ENCODE measurements at places on chromosomes 11 and 22.
A peak's percentile ranks its signal among the peaks of the same experiment; 100 is the strongest.

GRCh38 chr11:62069374-62069773 lies 54.4 kb upstream of the INCENP start:
- DNase-seq, result no peak

DNA sequence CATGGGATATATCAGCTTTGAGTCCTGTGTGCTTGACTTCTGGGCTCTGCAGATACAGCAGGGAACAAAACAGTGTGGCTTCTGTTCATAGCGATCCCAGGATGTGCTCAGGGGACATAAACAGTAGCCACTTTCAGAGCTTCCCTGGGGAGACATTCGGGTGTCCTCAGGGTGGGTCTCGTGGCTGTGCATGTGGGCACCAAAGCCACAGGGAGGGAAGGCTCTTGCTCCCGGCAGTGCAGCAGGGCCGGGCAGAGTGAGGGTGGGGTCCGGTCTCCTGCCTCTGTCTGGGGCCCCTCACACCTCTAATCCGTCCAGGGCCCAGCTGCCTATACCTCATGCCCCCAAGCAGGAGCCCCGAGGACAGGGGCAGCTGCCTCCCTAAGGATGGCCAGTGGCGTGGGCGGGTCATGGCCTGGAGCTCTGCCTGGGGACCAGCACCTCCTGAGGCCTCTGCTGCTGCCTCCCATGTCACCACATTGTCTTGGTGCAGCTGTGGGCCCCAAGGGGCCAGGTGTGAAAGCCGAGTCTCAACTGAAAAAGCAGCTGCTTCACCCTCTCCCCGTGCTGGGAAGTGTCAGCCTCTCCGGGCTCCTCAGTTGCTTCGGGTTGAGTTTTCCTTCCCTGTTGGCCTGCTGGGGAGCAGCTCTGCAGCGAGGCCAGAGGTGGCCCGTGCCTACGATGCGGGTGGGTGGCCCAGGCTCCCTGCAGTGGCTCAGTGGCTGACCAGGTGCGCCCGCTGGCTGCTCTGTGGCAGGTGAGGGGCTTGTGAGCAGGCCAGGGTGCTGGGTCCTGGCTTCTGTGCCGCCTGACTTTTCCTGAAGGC lies 3.8 kb downstream of the TPCN2 start:
- no peak for DNase-seq

DNA sequence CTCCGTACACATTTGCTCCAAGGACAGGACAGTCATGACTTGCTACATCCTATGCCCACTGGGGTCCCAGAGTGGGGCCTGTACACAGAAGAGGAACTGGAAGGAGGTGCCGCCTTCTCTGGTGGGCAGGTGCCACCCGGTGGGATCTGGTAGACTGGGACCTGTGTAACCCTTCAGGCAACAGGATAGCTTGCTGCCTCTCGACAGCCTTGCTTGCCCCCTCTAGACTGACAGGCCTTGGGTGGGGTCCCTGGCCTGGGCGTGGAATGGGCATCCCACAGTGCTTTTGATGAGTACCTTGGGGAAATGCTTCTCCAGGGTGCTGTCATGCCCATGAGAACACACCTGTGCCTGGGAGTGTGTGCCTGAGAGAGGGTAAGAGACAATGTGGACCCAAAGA lies 15.8 kb downstream of the SHANK3 start:
- DNase-seq, result no peak

- no peak for DNase-seq
Measured at GRCh38 chr11:99687320-99687719, 666.6 kb downstream of the CNTN5 start.

DNA sequence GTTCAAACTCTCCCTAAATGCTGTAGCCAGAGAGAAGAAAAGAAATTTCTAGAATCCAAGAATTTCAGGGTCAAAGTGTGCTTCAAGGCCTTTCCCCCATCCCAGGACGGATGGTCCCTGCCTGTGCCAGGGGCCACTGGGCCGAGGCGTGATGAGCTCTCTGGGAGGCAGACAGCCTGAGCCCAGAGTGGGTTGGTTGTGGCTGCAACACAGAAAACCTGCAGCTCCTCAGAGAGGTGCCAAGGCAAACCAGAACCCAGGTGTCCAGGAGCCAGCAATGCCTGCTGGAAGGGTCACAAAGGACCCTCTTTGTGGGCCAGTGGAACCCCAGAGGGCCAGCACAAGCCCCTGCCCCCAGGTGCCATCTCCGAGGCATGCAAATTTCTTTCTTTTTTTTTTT lies 2.6 kb upstream of the APOL6 start:
- DNase-seq, result no peak

- DNase-seq, result no peak
Measured at GRCh38 chr11:17383461-17383860, 5.0 kb downstream of the KCNJ11 start.

GRCh38 chr11:65362320-65362931 lies 7.9 kb downstream of the TIGD3 start:
- DNase-seq, result no peak

DNA sequence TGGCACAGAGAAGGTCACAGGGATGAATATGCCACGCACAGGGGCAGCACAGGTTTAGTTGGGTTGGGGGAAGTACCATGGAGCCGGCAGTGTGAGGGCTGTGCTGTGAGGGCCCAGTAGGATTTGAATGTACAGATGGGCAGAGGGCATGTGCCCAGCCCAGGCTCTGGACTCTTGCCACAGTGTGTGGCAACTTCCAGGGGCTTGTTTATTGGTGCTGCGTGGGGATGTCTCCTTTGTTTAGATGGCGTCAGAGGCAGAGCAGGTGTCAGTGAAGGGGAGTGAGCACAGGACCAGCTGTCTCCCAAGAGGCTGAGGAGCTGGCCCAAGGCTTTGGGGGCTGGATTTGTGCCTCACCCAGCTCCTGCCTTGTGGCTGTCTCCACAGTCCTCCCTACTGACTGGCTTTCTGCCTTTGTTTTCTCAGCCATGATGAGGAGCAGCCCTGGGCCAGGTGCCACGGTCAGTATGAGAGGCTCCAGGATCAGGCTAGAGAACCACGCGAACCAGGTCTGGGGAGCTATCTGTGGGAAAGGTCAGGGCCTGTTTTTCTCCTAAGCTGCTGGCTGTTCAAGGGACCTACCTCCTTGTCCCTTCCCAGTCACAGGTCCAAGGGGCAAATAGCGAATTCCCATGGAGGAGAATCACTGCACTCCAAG lies 21.9 kb downstream of the SUN2 start:
- no peak for DNase-seq

DNA sequence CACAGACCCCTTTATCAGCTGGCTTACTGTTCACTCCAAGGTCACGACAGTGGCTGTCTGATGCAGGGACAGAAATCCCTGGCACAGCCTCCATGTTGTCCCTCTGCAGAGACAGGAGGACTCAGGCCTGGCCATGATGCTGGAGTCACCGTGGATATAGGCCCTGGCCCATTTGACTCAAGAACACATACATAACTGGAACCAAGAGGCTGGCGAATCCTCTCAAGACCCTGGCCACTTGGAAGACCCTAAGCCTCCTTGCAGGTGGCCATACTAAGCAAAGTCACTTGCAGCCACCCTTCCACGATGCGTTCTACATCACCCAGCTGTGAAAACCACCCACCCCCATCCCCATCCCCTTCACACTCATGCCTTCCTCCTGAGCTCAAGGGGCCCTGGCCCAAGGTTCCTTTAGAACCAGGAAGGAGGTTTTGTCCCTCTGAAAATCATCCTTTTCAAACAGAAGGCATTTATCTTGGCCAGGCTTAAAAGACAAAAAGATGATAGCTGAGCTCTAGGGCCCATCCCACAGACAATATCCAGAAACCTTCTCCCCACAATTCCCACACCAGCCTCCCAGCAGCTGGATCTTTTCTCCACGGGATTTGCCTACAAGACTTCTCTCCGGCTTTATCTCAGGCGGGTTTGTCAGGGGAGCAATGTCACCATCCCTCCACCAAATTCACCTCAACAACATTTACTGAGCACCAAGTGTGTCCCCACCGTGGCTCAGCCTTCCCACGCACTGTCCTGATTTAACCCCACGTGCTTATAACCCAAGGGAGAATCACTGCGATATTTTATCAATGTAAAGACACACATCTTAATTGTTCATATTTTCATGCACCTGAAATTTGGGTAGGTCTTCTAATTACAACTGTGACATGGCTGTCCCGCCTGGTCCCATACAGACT lies 123.4 kb upstream of the SERPIND1 start:
- no peak for DNase-seq

- DNase-seq, result no peak
Measured at GRCh38 chr11:12537778-12538401, 136.3 kb upstream of the TEAD1 start.

DNA sequence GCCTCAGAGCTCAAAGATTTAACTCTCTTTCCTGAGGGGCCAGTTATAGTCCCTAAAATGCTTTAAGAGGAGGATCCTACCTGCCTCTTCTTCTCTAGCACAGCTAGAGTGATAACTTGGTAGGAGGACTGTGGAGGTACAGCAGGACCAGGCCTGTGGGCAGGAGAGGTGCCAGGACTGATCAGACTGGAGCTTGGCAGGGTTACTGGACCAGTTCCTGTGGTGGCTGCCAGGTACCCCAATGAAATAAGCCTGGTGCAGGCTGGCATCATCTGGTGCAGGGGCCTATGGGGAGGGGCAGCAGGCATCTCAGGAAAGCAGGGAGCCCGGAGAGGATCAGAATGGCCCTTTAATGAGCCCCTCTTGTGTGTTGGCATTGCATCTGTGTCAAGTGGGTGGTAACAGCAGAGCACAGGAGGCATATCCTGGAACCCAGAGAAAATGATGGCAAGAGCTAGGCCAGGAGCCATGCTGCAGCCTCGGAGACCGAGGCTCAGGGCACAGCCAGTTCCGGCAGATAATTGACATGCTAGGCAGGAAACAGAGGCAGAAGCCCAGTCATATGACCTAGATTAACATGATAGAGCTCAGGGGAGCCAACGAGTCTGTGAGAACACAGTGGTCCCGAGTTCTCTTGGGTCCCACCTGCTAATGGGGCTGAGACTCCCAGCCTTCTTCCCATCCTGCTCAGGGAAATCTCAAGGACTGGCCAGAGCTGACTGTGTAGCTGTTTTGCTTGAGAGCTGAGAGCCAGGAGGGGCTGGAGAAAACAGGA lies 187.5 kb upstream of the ZBED5 start:
- DNase-seq, result no peak

GRCh38 chr11:134345237-134345550 lies 13.4 kb downstream of the GLB1L2 start:
- DNase-seq, result no peak

- DNase-seq, result peak; percentile 59
Measured at GRCh38 chr22:40533712-40534378, 102.7 kb downstream of the MRTFA start.

GRCh38 chr11:114301927-114302326 lies 5.7 kb downstream of the NNMT start:
- no peak for DNase-seq

DNA sequence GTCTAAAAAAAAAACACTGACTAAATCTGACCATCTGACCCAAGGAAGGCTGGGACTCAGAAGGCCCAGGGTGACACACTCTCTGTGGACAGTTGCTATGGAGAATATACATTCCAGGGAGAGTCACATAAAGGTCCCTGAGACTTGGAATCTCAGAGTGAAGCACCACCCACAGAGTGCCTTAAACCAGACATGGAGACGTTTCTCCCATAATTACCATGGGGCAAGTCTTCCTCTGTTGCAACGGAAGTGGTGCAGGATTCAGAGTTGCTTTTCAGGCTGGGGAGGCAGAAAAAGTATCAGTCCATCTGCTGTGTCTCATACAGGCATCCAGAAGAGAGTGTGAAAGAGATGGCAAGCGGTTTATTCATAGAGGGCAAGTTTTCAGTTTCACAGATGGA lies 58.7 kb upstream of the SLN start:
- no peak for DNase-seq

- peak; percentile 47 for DNase-seq
Measured at GRCh38 chr22:50691521-50691920, 18.9 kb downstream of the SHANK3 start.

DNA sequence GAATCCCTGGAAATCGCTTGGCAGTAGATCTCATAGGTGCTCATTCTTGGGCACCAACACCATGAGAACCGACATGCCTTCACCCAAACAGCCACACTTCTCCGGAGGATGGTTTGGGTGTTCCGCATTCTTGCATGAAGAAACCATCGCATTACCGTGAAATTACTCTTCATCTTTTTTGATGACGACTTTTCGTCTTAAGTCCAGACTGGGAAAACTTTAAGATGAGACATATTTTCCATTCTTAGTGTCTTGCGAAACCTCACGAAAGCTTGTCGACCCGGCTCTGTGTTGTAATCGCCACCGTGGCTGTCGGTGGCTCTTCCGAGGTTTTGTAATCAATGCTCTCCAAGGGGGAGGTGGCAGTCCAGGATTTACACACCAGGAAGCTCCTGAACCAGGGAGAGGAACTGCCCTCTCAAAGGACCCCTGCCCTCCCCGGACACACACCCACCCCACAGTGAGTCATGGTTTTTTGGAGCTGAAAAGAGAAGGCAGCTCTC lies 1.7 kb downstream of the TOM1 start:
- DNase-seq, result peak; percentile 35

- no peak for DNase-seq
Measured at GRCh38 chr11:125287491-125288210, 123.1 kb downstream of the PKNOX2 start.

DNA sequence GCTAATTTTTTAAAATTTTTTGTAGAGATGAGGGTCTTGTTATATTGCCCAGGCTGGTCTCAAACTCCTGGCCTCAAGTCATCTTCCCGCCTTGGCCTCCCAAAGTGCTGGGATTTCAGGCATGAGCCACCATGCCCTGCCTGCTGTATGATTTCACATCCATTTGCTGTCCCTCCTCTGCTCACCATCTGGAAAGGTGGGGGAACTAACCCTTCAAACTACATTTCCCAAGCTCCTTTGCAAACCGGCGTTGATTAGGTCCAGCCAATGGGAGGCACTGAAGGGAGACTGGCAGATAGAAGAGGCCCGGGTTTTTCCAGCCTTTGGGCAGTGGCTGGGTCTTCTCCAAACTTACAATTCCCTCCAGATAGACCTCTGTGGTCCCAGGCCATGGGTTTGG lies 19.3 kb downstream of the RFPL1 start:
- peak; percentile 35 for DNase-seq

DNA sequence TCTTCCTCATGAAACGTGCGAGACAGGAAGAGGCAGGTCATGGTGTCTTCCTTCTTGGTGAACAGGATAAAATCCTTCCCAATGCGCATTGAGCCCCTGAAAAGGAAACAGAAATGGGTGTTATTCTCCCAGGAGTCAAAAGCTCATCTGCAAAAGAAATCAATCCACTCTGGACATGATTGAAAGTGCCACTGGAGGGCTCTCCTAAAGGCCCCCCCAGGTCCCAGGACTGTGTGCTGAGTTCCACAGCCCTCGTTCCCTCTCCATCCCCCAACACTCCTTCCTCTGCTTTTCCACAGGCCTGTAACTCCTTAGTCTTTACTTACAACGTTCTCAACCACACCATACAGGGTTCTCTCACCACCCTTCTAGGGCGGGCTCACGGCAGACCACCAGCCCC lies 22.2 kb downstream of the MORC2 start:
- DNase-seq, result no peak

Data from stimulated activated CD4-positive, alpha-beta T cell treated with anti-CD3 and anti-CD28 coated beads, Interleukin-15, amount 100 ng/mL, for 24 hours (primary cell).